ENCODE measurements at places on chromosomes 11 and 22. TPM values are rescaled to one million over a fixed set of nuclear protein-coding genes. Genes with fewer than 3 reads are reported as not detected.

GRCh38 chr22:38139901-38140300, 29.4 kb upstream of the BAIAP2L2 start:
- no peak for DNase-seq

DNA sequence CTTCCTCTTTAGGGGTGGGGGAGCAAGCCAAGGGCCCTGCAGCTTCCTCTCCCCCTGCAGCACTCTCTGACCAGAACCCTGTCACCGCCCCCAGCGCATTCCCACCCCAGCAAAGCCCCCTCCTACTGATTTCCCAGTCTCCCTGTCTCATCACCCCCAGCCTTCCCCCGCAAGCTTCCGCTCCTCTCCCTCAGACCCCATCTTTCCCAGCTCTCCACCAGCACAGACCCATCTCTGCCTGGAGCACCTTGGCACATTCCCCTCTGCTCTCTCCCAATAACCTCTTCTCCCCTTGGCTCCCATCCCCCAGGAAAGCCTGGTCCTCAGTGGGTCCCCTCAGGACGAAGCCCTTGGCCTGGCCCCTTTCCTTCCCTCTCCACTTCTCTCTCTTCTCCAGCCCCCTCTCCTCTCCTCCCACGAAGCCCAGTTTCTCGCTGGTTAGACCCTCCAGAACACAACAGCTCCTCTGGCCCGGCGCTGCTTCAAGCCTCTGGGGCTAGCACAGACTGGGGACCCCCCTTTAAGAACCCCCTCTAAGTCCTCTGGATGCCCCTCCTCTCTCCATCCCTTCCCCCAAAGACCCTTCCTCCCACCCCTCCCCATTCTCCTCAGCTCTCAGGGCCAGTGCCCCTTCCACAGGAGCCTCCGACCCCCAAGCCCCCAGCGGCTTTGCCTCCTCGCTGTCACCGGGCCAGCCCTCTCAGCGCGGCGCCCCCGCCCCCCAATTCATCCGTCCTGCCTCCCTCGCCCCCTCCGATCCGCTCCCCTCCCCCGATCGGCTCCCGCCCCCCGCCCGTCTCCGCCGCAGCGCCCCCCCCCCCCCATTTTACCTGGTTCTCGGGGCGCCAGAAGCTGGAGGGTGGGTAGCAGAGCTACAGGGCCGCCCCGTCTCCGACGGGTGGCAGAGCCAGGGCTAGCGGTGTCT, 594 bp downstream of the NRXN2 start:
- no peak for DNase-seq

DNA sequence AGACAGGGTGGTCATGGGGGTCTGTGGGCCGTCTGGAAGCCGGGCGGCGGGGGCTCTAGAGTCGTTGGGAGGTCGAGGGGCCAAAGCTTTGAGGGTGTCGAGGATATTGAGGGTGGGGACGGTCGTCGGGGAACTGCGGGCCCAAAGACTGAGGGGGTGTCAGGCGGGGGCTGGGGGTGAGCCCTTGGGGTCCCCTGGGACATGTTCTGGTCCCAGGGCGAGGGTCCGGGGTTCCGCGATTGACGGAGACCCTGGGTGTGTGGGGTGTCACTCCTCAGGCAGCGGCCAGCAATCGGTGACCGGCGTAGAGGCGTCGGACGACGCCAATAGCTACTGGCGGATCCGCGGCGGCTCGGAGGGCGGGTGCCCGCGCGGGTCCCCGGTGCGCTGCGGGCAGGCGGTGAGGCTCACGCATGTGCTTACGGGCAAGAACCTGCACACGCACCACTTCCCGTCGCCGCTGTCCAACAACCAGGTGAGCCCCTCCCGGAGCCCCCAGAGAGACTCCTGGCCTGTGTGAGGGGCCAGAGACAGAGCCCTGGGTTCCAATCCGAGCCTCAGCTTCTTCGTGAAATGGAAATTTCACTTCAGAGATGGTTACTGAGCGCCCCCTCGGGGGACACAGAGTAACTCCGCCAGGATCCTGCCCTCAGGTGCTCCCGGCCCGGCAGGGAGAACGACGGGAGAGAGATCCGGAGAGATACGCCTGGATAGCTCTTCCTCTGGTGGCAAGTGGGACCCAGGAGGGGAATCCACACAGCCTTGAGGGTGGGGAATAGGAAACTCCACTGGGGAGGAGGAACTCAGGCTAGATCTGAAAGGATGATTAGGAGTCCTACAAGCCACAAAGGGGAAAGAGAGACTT, 714 bp downstream of the SDF2L1 start:
- peak; percentile 67 for DNase-seq

- no peak for DNase-seq
Measured at GRCh38 chr11:114705280-114706024, 27.1 kb downstream of the NXPE2 start.

GRCh38 chr22:38861927-38862326, 10.1 kb downstream of the CBX6 start:
- no peak for DNase-seq

DNA sequence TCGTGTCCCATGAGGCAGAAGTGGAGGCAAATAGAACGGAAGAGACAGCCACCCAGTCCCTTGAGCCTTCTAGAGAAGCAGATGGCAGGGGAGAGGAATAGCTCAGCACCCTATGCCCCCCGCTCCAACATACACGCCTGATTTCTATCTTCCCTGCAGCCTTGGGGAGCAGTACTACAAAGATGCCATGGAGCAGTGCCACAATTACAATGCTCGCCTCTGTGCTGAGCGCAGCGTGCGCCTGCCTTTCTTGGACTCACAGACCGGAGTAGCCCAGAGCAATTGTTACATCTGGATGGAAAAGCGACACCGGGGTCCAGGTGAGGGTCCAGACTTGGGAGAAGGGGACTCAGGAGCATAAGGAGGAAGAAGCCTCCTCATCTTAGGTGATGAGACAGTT, 6.6 kb downstream of the DPF2 start:
- DNase-seq = no peak

- DNase-seq = no peak
Measured at GRCh38 chr11:5937868-5938602, 4.0 kb upstream of the OR56A3 start.

DNA sequence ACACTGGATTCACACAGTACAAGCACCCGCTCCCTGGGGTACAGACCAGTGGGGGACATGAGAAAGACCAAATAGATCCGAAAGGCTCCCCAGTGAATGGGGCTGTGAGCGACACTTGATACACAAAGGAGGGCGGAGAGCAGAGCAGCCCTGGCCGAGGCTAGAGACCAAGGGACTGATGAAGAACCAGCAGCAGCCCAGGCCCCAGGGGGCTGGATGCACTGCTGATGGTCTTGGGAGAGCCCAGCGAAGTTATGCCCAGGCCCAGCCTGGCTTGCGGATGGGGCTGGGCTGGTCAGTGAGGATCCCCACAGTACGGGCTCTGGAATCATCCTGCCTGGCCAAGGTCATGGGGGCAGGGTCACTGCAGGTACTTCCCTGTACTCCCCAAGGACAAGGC, 23.2 kb downstream of the ARHGAP1 start:
- DNase-seq = no peak

GRCh38 chr11:3051196-3052108, 5.8 kb downstream of the CARS1 start:
- no peak for DNase-seq

- no peak for DNase-seq
Measured at GRCh38 chr11:59669611-59670009, 773 bp upstream of the PATL1 start.

- no peak for DNase-seq
Measured at GRCh38 chr11:88332851-88333250, 4.7 kb downstream of the CTSC start.

- no peak for DNase-seq
Measured at GRCh38 chr11:64238076-64238475, 2.8 kb upstream of the FKBP2 start.

DNA sequence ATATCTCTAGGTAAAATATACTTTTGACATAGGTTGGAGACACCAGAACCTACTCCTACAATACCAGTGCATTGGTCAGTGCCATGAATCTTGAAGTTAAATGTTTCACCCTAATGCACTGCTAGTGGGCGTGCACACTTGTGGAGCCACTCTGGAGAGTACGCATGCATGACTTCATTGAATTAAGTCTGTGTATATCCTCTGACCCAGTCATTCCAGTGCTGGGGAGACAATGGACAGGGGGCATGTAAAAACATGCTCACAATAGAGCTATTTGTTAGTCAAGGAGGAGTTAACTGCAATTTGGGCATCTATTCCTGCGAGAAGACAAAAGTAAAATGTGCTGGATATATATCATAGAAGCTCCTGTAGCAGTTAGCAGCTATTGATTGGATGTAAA, 335.4 kb upstream of the NCAM1 start:
- no peak for DNase-seq

- no peak for DNase-seq
Measured at GRCh38 chr11:77081381-77081851, 14.6 kb downstream of the CAPN5 start.

DNA sequence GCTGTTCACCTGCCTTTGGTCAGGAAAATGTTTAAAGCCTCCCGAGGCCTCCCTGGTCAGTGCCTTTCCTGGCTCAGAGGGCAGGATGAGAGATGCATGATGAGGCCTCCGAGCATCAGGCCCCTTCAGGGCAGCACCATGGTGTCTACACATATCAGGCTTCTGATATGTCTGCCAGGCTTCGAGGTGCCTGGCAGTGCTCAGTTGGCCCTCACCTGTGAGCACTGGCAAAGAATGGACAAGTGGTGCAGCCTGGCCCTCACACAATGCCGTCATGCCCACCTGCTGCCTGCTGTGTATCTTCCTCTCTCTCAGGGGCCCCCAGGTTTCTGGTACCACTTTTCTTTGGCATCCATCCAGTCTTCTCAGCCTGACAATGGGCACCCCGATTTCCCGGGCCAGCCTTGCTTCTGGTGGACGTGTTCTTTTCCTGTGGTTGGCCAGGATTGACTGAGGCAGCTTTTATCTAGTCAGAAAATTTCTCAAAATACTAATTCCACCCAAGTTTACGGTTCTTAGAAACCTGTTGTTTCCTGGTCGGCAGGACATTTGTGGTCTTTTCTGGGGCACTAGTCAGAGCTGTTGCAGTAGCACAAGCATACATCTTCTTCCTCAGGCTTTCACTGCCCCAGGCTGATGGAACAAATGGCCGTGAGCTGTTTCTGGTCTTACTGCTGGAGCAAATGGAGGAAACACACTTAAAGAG, 76.8 kb upstream of the SUSD2 start:
- no peak for DNase-seq

Gene C11orf42
- total RNA-seq = not detected

Gene PRMT3
- total RNA-seq = 16.9 TPM

Gene IL10RA
- 187 TPM for total RNA-seq

Gene RBFOX2
- 0.99 TPM for total RNA-seq

Gene RFPL1
- total RNA-seq = not detected
